ENCODE measurements at places on chromosomes 1 and 21. TPM values are rescaled to one million over a fixed set of nuclear protein-coding genes. Genes with fewer than 3 reads are reported as not detected.

The MACF1 gene
- total RNA-seq: 151 TPM

The MYBPHL gene
- total RNA-seq: not detected

The DISP1 gene
- total RNA-seq: 2.5 TPM

The TSSK3 gene
- total RNA-seq: 0.33 TPM

The TPTE gene
- not detected for total RNA-seq

DNA sequence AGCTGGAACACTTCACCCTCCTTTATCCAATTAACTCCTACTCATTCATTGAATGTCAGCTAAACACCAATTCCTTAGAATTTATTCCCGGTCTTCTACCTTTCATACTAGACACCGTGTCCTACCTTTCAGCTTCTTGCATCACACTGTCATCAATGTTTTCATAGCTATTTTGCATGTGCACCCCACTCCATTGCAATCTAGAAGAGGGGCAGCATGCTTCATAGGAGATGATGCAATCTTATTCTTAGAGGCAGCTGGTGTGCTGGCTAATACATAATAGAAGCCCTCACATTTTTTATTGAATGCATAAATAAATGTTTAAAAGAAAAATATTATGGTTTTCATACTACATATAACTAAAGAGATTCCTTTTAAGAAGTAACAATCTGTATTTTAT is 123.6 kb downstream of the DSCAM start:
- no peaks in the 10 kb centered on the region for H3K36me3 ChIP-seq
- no peak overlapping the region for H3K27ac ChIP-seq
- no peaks in the 10 kb centered on the region for H3K27me3 ChIP-seq

GRCh38 chr21:35048183-35048601 is 910 bp downstream of the RUNX1 start:
- DNase-seq: no peak
- peak overlapping the region; percentile 83 for H3K4me3 ChIP-seq
- peak overlapping the region; percentile 78 for H3K27ac ChIP-seq
- no peaks in the 10 kb centered on the region for H3K27me3 ChIP-seq
- no peaks in the 10 kb centered on the region for H3K36me3 ChIP-seq

DNA sequence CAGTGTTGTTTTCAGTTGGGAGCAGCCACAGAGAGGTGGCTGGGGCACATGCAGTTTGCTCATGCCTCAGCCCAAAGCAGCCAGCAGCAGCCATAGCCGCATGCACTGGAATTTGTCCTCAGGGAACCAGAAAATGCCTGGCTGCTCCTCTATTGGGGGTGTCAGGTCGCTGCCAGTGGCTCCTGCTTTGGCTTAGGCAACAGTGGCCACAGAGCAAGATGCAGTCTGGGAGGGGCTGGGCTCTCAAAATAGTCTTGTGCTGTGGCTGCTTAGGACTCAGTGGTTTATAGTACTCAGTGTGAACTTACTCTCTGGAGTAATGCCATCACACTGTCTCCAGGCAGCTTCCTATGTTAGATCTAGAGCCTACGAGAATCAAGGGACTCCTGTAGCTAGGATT is 25.0 kb downstream of the CD55 start:
- H3K36me3 ChIP-seq: peaks cover 11% of the 10 kb centered on the region
- H3K4me1 ChIP-seq: peaks cover 44% of the 10 kb centered on the region
- no peak for DNase-seq
- H3K27me3 ChIP-seq: no peaks in the 10 kb centered on the region
- H3K4me3 ChIP-seq: no peak overlapping the region
- H3K27ac ChIP-seq: no peak overlapping the region

- H3K27me3 ChIP-seq: peaks cover 6% of the 10 kb centered on the region
- no peak overlapping the region for H3K4me3 ChIP-seq
- H3K36me3 ChIP-seq: no peaks in the 10 kb centered on the region
- no peak overlapping the region for H3K27ac ChIP-seq
These were observed 108.8 kb downstream of the PLXNA2 start for GRCh38 chr1:208135354-208135753.

DNA sequence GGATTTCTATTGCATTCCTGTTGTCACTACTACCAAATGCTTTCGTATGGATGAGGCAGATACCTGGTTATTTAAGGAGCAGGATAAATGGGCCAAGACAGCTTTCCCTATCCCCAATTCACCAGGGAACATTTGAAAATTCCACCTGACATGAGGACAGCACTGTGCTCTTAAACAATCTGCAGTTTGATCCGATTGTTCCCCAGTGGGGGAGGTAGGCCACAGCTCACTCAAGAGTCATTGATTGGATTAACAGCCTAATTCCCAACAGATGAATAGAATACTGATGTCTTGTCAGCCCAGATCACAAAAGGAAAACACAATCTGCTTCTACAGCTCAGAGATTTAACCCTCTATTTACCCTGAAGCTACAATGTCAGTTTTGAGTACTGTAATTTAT is 123.9 kb downstream of the LHX4 start:
- no peak overlapping the region for H3K4me3 ChIP-seq
- H3K27me3 ChIP-seq: no peaks in the 10 kb centered on the region
- H3K4me1 ChIP-seq: no peaks in the 10 kb centered on the region
- no peak overlapping the region for H3K27ac ChIP-seq

GRCh38 chr1:200081151-200081968 is 53.9 kb downstream of the NR5A2 start:
- H3K27me3 ChIP-seq: peaks cover 7% of the 10 kb centered on the region
- no peaks in the 10 kb centered on the region for H3K36me3 ChIP-seq
- H3K4me1 ChIP-seq: no peaks in the 10 kb centered on the region
- DNase-seq: no peak
- no peak overlapping the region for H3K27ac ChIP-seq

GRCh38 chr1:181159451-181160140 is 71.1 kb downstream of the IER5 start:
- no peaks in the 10 kb centered on the region for H3K27me3 ChIP-seq
- H3K4me3 ChIP-seq: peak overlapping the region; percentile 9
- H3K4me1 ChIP-seq: peaks cover 44% of the 10 kb centered on the region
- no peak overlapping the region for H3K27ac ChIP-seq
- no peaks in the 10 kb centered on the region for H3K36me3 ChIP-seq

- no peak overlapping the region for H3K4me3 ChIP-seq
- no peaks in the 10 kb centered on the region for H3K27me3 ChIP-seq
- no peaks in the 10 kb centered on the region for H3K4me1 ChIP-seq
- H3K27ac ChIP-seq: no peak overlapping the region
- peaks cover 4% of the 10 kb centered on the region for H3K36me3 ChIP-seq
- DNase-seq: no peak
These were observed 20.3 kb downstream of the MECR start for GRCh38 chr1:29210278-29211085.

DNA sequence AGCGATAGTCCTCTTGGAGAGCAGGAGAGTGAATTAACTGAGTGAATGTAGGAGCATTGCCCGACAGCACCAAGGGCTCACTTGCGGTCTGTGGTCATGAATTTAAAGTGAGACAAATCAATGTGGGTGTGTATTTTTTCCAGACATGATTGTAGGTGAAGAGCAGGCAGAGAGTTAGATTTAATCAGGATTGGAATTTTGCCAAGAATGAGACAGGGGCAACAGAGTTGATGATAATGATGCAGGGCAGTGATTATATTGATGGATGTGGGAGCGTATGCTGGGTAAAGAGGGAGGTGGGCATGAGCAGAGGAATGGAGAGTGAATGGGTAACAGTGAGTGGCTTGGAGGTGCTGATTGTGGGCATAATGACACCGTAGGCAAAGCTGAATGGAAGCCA is 20.0 kb upstream of the SYT6 start:
- H3K4me1 ChIP-seq: no peaks in the 10 kb centered on the region
- DNase-seq: no peak
- H3K27me3 ChIP-seq: no peaks in the 10 kb centered on the region
- H3K4me3 ChIP-seq: no peak overlapping the region
- no peaks in the 10 kb centered on the region for H3K36me3 ChIP-seq
- H3K27ac ChIP-seq: no peak overlapping the region

DNA sequence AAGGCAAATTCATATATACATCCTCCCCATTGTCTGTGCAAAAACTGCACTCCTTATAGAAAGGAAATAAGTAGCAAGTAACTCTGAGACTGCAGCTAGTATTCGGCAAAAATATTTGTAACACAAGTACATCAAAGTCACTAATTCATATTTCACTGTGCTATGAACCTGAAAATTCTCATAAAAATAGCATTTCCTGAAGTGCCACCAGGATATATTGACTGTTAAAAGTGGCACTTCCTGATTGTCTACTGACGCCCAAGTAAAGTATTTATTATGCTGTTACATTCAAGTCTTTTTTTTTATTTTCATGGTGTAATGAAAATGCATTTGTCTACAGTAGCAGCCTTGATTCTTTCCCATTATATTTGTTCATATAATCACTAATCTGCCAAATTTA is 673.8 kb downstream of the PTPRC start:
- DNase-seq: no peak
- H3K4me3 ChIP-seq: no peak overlapping the region
- H3K27ac ChIP-seq: no peak overlapping the region
- H3K4me1 ChIP-seq: no peaks in the 10 kb centered on the region

- no peaks in the 10 kb centered on the region for H3K27me3 ChIP-seq
- no peak overlapping the region for H3K4me3 ChIP-seq
- no peak overlapping the region for H3K27ac ChIP-seq
These were observed 345.1 kb upstream of the SNX7 start for GRCh38 chr1:98316286-98316905.

DNA sequence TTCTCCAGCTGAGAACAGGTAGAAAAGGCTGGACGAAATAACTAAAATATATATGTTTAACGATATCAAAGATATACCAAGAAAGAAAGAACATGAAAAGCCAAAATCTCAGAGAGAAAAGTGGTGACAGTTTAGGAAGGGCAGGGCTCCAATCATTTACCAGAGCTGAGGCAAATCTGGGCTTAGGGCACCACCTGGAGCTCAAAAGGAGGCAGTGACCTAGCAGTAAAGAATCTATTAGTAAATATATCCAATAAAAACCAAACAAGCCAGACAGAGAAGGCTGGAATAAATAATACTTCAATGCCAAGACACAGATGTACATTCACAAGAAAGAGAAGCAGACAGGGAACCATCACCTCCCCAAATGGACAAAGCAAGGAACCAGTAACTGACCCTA is 43.5 kb downstream of the CHIA start:
- peak; percentile 63 for DNase-seq
- H3K27ac ChIP-seq: no peak overlapping the region
- peaks cover 4% of the 10 kb centered on the region for H3K4me1 ChIP-seq
- H3K27me3 ChIP-seq: no peaks in the 10 kb centered on the region
- H3K4me3 ChIP-seq: no peak overlapping the region
- no peaks in the 10 kb centered on the region for H3K36me3 ChIP-seq

DNA sequence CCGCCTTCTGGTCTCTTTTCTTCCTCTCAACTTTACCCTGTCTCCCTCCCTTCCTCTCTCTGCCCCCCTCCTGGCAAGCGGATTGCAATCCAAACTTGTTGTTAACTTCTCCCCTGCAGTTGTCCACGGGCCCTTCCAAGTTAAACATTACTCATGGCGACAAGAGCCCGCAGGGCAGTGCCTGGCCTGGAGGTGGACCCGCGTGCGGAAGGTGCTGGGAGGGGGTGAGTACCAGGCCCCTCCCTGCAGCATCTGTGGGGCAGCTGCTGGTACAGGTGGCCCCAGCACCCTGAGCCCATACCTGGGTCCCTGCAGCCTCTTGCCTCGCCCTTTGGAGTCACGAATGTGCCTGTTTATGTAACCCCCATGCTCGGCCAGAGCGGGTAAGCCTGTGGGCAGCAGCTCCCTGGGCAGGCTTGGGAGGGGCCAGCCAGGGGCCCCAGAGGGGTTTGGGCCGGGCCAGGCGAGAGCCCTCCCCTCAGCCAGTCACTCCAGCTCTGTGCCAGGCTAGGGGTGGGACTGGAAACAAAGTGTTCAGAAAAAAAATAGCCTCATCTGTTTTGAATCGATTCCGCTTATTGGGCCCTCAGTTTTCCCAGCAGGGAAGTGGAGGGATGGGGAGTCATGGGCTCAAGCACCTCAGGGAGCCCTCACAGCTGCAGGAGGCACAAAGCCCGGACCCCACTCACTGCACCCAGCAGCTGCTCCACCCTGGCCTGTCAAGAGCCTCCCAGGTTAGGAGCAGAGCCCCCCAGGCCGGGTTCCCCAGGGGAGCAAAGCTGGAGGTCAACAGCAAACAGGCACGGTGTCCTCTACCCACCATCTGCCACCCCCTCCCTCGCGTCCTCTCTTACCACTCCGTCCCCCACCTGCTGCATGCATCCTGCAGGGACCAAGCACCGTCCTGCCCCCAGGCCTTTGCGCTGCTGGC is 14.0 kb upstream of the FAAP20 start:
- H3K4me3 ChIP-seq: no peak overlapping the region
- H3K36me3 ChIP-seq: no peaks in the 10 kb centered on the region
- no peak overlapping the region for H3K27ac ChIP-seq

GRCh38 chr1:87295445-87296110 is 33.1 kb upstream of the LMO4 start:
- no peak for DNase-seq
- no peaks in the 10 kb centered on the region for H3K36me3 ChIP-seq
- no peaks in the 10 kb centered on the region for H3K27me3 ChIP-seq
- H3K4me1 ChIP-seq: no peaks in the 10 kb centered on the region
- no peak overlapping the region for H3K4me3 ChIP-seq

DNA sequence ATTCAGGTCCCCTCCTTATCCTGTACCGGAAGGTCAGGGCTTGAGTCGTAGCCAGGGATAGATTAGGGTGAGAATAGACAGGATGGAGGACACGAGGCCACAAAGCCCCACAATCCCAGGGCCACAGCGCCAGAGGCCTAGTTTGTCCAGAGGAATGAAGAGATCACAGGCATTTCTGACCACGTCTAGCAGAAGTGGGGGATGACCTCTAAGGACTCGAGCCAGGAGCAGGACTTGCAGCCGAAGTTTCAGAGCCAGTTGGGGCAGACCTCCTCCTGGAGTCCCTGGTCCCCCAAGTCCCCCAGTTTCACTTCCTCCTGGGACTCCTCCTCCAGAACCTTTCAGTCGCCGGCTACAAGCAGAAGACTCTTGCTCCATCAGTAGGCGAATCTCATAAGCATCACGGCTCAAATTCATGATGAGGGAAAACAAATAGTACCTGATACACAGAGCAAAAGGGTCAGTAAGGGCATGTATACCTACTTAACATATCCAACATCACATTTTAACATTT is 2.3 kb upstream of the ITGA10 start:
- H3K4me1 ChIP-seq: peaks cover 2% of the 10 kb centered on the region
- H3K27ac ChIP-seq: no peak overlapping the region
- DNase-seq: no peak
- H3K4me3 ChIP-seq: no peak overlapping the region
- no peaks in the 10 kb centered on the region for H3K27me3 ChIP-seq
- peaks cover 17% of the 10 kb centered on the region for H3K36me3 ChIP-seq

DNA sequence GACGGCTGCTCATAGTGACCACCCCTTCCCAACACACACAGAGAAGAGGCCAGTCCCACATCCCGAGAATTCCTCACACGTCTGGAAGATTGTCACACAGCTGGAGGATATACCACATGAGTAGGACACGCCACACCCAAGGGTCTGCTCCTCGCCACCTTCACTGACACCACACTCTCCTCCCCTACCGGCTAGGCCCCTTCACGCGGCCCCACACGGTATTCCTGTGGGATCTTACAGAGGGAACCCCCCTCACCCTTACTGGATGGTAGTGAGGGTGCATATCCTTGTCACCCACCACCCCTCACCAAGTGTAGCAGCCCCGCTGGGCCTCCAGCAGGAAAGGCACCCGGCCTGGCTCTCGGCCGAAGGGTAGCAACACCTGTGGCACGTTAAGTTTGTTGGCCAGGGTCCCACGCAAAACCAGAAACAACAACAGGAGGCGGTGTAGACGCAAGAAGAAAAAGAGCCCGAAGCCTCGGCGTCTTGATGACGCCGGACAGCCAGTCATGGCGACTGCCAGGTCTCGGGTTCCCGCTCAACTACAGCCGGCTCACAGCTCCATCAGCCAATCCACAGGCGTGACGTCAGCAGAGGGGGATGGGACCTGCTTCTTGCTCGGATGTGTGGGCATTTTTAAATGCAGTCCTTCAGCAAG is at the start of gene NUP210L:
Gene NUP210L, minus strand, starts transcription at position 540 of the 658 bp plus-strand sequence.
- H3K4me3 ChIP-seq: no peak within 1 kb of the TSS
- peaks cover 61% of the 10 kb centered on the region for H3K4me1 ChIP-seq
- peaks cover 18% of the 10 kb centered on the region for H3K36me3 ChIP-seq
- DNase-seq: no peak
- peak within 1 kb of the TSS; percentile 38 for H3K27ac ChIP-seq

All from CD8-positive, alpha-beta memory T cell (primary cell).